GM19239 (cell line): ENCODE measurements at places on chromosomes 16 and 17.
A peak's percentile ranks its signal among the peaks of the same experiment; 100 is the strongest.

- no peak for DNase-seq
Measured at GRCh38 chr16:19588661-19589060, 33.2 kb downstream of the VPS35L start.

GRCh38 chr16:797120-797420 is 3.5 kb downstream of the GNG13 start:
- DNase-seq, result peak; percentile 53

GRCh38 chr17:44350733-44351226 is 5.7 kb downstream of the GRN start:
- peak; percentile 91 for DNase-seq

DNA sequence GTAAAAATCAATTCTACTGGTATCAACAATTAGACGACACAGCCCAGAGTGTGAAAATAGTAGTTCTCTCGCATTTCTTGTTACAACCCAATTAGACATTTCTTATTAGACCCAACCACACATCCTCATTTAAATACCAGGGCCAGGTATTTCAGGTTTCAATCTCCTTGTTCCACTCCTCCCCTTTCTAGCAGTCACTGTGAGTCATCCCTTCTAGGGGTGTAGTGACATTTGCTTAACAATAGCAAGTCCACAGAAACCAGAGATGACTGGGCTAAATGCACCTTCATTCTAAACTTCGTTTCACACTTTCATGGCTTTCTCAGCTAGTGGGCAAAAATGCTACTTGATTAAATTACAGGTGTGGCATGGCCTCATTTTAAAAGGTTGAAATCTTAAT is 116.9 kb upstream of the CACNG3 start:
- no peak for DNase-seq

DNA sequence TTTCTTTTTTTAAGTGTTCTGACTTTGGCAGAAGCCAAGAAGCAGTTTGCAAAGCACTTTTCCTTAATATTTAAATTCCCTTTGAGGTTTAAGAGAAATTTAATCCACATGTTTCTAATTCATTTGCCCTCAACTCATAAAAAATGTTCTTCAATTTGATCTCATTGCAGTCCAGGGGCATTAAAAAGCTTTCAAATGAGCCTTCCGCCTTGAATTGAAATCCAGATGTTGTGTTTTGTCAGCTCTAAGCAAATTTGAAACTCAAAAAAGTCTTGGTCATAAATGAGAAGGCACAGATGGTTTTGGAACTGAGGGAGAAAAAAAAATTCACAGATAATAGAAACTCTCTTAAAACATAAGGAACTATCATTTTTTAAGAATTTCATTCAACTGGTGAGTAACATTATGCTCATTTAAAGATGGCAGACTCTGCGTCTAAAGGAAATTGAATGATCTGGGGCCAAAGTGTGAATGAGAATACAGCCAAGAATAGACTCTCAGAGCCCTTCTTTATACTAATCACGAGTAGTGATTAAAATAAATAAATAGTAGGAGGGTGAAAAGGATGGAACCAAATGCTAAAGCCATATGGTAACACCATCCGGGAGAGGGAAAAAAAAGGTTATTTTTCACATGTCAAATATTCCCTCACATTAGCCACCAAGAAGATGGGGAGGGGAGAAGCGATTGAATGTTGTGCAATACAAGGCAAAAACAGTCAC is 1304.7 kb downstream of the CDH8 start:
- no peak for DNase-seq

DNA sequence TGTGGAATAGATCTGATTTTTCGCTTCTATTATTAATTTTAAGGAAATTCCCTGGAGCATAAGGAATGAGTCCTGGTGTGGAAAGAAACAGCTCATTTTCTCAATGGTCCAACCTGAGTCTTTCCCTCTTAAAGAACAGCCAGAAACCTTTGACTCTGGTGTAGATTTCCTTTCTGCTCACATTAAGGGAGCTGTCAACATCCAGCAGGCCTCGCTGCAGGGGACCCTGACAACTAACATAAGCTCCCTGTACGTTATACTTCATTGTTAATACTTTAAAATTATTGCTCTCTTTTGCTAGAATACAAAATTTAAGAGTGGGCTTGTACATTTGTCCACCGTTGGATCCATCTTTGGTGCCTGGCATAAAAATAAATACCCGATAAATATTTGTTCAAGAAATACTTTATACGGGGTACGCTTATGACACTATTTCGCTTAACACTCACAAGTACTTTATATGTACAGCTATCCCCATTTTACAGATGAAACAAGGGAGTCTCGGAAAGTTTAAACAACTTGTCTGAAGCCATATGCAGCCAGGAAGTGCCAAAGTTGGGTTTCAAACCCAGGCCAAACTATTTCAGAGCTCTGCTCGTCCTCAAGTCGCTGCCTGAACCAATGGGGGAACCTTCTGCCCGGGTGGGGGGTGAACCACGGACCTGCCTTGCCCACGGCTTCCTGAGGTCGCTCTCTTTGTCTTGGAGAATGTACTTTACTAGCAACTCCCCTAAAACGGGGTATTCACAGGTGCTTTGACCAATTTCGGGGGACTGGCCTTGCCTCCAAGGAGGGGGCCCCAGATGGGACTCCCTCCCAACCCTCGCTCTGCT is 611 bp downstream of the SMARCE1 start:
- DNase-seq, result peak; percentile 21

GRCh38 chr17:52776234-52776633 is 617.7 kb upstream of the CA10 start:
- no peak for DNase-seq

GRCh38 chr17:20184181-20184580 is 175.0 kb downstream of the SPECC1 start:
- DNase-seq, result no peak

- no peak for DNase-seq
Measured at GRCh38 chr16:85103114-85104079, 8.9 kb downstream of the CIBAR2 start.

GRCh38 chr17:13420418-13420826 is 181.3 kb downstream of the HS3ST3A1 start:
- DNase-seq, result no peak

DNA sequence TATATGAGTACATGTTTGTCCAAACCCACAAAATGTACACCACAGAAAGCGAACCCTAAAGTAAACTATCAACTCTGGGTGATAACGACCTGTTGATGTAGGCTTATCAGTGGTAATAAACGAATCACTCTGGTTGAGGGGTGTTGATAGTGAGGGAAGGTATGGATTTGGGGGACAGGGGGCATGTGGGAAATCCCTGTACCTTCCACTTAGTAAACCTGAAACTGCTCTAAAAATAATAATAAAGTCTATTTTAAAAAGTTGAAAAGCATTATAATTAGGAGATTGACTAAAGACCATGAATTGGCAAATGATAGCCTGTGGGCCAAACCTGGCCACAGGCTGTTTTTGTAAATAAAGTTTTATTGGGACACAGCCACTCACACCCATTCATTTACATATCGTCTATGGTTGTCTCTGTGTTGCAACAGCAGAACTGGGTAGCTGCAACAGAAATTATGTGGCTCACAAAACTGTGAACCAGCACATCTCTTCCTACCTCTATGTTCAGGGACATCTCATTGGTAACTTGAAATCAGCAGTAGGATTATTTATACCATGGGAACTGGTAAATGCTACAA is 85.5 kb upstream of the CDYL2 start:
- DNase-seq, result no peak

DNA sequence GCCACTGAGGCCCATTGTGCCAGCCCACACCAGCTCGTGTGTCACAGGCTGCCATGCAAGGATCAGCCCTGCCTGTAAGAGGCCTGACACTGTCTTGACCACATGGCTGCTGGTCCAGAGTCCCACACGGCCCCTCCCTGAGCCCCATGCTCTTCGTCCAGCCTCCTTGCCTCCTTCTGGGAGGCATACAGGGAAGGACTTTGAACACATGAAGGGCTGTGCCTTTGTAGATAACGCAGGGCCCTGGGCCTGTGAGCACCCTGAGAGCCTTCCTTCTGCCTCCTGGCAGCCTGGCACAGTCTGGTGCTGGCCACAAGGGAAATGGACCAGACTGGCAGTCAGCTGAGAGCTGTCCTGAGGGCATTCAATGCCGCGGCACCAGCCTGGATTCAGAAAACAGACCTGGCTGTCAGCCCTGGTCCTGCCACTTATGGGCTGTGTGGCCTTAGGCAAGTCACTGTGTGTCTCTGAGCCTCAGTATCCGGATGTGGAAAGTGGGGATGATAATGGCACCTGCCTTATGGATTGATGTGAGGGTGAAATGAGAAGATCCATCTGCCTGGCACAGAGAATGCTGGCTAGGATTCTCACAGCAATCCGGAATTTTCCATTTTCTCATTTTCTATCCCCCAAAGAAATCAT is 19.2 kb upstream of the SPNS2 start:
- DNase-seq, result no peak

- no peak for DNase-seq
Measured at GRCh38 chr16:5668553-5668952, 571.0 kb upstream of the EEF2KMT start.

GRCh38 chr17:58310511-58311428 is 17.8 kb downstream of the TSPOAP1 start:
- no peak for DNase-seq

DNA sequence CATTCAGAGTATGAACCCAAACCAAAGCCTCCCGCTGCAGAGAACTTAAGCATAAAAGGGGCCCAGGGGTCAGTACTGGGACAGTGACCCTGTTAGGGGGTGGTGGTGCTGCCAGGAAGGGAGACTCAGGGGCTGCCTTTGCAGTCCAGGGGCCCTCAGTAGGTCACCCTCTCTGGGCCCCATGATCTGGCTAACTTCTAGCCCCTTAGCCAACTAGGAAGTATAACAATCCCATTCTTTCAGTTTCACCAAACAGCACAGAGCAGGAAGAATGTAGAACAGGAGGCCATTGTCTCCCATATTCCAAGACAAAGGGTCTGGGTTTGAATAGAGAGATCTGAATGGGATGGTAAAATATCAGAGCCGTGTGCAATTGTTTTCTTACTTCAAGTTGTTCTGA is 378.6 kb upstream of the C16orf82 start:
- DNase-seq, result no peak

DNA sequence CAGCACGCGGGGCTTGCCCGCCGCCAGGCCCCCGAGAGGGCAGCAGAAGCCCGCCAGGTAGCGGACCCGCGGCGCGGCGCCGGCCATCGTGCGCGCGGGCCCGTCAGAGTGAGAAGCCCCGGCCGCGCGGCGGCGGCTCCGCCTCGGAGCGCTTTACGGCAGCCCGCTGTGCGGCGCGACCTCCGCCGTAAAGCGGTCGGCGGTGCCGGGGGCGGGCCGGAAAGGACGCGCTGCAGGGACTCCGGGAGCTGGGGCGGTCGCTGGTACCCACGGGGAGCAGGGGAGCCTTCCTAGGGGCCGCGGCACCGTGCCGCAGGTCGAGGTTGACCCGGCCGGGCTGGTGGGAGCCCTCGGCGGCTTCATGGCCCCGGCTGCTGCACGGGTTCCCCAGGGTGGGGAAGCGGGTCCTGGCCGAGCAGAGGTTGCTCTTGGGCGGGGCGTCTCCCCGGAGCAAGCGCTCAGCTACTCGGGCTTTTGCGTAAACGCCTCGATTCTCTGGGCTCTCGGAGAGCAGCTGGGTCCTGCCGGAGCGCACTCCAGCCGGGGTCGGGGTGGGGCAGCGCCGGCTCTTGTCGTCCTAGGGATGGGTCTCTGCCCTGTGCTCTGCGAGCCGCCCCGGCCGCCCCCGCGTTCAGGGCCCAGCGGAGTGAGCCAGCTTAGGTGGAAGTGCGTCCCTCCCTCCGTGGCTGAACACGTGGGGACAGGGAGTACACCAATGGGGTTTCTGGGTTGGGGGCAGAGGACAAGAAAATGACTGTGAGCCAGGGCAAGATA is at the start of gene FAAP100:
TSS of gene FAAP100 (minus strand) at position 110 of the 774 bp plus-strand sequence. CDS start at position 87, 23 bp downstream.
- peak; percentile 97 for DNase-seq

DNA sequence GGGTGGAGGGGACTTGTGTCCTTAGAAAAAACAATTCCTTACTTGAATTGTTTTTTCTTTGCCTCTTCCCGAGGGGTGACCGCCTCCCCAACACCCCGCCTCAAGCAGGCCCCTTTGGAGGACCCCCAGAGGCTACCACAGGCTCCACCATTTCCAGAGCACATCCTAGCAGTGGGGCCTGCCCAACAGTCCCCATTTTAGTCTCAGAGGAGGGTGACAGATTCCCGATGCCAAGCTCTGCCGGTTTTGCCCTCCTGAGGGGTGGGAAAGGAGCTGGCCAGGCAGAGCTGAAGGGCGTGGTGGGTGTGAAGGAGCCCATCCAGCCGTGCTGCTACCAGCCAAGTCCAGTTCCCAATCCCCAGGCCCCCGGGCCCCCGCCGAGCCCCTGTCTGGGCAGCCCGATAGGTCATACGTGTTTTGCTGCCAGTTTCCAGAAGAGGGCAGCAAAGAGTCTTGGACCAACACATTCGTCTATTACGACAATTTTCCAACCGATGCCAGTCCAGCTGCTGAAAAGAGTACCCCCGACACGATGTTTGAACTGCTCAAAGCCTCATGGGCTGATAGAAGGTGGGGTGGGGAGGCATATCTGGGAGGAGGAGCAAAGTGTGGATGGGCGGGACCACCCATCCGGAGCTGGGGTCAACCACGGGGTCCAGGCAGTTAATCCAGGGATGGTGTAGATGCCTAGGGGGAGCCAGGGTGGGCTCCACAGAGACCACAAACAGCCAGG is 18.8 kb upstream of the GAA start:
- peak; percentile 70 for DNase-seq

GRCh38 chr16:52466994-52467393 is 79.9 kb downstream of the TOX3 start:
- DNase-seq, result no peak

DNA sequence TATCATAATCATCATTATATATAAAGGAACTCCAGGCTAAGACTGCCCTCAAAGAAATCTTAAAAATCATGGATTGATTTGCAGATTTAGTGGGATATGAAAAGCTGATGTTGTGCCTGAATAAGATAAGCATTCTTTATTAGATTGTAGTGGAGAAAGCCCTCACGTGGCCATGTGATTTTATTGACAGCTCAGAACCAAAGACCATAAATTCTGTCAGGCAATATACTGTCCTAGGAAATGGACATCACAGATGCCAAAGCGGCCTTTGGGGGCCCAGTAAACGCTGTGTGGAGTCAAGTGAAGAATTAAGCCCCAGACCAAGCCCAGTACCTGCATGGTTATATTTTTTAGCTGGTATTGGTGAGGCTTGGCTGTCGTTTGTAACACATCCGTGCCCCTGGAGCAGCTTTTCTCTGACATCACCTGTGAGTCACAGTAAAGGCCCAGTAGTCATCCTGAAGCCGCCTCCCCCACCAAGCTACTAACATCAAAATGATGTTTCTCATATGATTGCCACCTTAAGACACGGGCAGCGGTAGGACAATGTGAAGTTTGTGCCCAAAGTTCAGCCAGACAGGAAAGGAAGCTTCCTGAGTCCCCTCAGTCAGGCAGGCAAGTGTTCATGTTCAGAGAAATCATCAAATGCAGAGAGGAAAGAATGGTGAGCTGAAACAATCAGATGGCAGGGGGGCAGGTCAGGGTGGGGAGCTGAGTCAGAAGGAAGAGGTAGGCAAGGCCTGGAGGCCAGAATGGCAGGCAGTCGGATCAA is 209.4 kb downstream of the IRX3 start:
- no peak for DNase-seq
